Memory B cell (primary cell): ENCODE measurements at places on chromosomes 6 and 20.
A peak's percentile ranks its signal among the peaks of the same experiment; 100 is the strongest.

- no peak overlapping the region for H3K4me3 ChIP-seq
- H3K27ac ChIP-seq = no peak overlapping the region
- no peaks in the 10 kb centered on the region for H3K27me3 ChIP-seq
- H3K4me1 ChIP-seq = no peaks in the 10 kb centered on the region
- DNase-seq = no peak
- no peaks in the 10 kb centered on the region for H3K36me3 ChIP-seq
Measured at GRCh38 chr6:146905181-146905704, 299.0 kb upstream of the STXBP5 start.

DNA sequence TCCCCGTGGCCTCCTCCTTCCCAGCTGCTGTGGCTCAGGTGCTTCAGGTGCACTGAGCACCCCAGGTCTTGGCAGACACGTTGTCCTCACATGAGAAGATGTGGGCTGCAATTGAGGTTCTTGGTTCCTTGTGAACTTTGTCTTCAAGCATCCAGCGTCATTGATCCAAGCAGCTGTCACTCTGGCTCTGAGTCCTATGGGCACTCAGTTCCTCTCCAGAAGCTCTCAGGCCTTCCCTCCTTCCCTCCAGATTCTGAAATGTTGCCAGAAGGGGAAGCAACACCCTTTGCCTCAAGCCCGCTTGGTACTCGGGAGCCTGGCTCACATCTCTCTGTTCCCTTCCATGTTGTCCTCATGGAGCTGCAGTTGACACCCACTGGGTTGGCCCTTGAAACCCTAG is 8.4 kb upstream of the MRGBP start:
- no peak overlapping the region for H3K4me3 ChIP-seq
- no peak for DNase-seq
- peaks cover 5% of the 10 kb centered on the region for H3K4me1 ChIP-seq
- H3K36me3 ChIP-seq = no peaks in the 10 kb centered on the region
- no peaks in the 10 kb centered on the region for H3K27me3 ChIP-seq
- no peak overlapping the region for H3K27ac ChIP-seq

- DNase-seq = no peak
- H3K27me3 ChIP-seq = no peaks in the 10 kb centered on the region
- peaks cover 20% of the 10 kb centered on the region for H3K36me3 ChIP-seq
Measured at GRCh38 chr20:2946988-2947961, 74.0 kb downstream of the PTPRA start.

DNA sequence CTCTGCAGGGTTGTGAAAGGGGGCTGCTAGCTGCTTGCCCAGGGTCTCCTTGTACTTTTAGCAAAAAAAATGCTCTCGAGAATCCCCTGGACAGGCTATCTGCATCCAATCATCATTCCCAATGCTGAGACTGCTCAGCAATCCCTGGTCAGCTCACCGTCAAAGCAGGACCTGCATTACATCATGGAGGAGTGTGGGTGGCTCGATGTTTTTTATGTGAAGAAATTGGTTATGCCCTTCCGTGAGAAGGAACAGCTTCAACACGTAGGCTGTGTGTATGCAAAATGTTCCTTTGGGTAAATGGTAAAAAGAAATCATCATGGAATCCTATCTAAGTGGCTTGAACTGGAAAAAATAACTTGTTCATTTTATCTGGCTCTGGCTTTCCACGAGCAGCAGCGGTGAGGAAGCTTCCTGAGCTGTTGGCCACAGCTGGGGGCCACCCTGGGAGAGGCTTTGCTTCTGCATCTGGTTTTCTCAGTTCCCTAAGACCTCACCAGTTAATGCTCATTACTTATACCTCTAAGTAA is 111.4 kb downstream of the FYN start:
- peak overlapping the region; percentile 52 for H3K4me3 ChIP-seq
- peaks cover 59% of the 10 kb centered on the region for H3K4me1 ChIP-seq
- no peak for DNase-seq
- H3K36me3 ChIP-seq = peaks cover 14% of the 10 kb centered on the region
- H3K27ac ChIP-seq = no peak overlapping the region

DNA sequence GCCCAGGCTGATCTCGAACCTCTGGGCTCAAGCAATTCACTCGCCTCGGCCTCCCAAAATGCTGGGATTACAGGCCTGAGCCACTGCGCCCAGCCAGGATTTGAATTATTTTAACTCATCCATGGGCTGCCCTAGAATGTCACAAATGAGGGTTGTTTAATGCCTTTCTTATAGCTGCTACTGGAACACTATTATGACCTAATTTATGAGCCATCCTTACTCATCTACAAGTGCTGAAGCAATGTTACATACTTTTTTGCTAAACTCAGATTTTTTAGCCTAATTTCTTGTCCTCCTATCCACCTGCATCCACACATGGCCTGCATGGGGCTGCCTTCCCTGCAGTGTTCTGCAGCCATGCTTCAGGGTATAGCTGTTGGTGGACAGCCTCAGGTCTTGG is 59.9 kb downstream of the RTN4IP1 start:
- H3K27ac ChIP-seq = no peak overlapping the region
- H3K4me3 ChIP-seq = no peak overlapping the region
- H3K27me3 ChIP-seq = no peaks in the 10 kb centered on the region
- DNase-seq = no peak

DNA sequence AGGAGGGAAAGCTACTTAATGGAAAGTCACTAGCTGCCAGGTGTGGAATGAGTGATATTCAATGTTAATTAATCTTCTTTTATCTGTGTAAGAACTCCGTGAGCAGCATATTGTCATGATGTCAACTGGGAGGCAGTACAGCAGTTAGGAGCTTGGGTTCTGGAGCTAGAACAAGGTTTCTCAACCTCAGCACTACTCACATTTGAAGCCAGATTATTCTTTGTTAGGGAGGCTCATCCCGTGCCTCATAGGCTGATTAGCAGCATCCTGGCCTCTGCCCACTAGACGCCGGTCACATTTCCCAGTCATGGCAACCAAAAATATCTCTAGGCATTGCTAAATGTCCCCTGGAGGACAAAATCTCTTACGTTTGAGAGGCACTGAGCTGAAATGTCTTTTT is 41.2 kb downstream of the BCAS1 start:
- H3K36me3 ChIP-seq = peaks cover 25% of the 10 kb centered on the region
- no peak overlapping the region for H3K27ac ChIP-seq
- H3K4me1 ChIP-seq = no peaks in the 10 kb centered on the region
- DNase-seq = no peak
- no peak overlapping the region for H3K4me3 ChIP-seq
